Neuronal stem cell (in vitro differentiated cells): ENCODE measurements at places on chromosomes 5 and 9.

GRCh38 chr5:119341452-119342349 lies 14.1 kb upstream of the TNFAIP8 start:
- peaks cover 6% of the 10 kb centered on the region for H3K4me1 ChIP-seq
- no peak overlapping the region for H3K4me3 ChIP-seq
- no peak for DNase-seq
- no peaks in the 10 kb centered on the region for H3K27me3 ChIP-seq
- H3K36me3 ChIP-seq, result no peaks in the 10 kb centered on the region
- H3K27ac ChIP-seq, result no peak overlapping the region

GRCh38 chr9:33129251-33129885 lies 37.8 kb downstream of the B4GALT1 start:
- H3K27ac ChIP-seq, result no peak overlapping the region
- H3K4me3 ChIP-seq, result no peak overlapping the region
- H3K36me3 ChIP-seq, result peaks cover 12% of the 10 kb centered on the region
- peaks cover 2% of the 10 kb centered on the region for H3K4me1 ChIP-seq
- no peak for DNase-seq

DNA sequence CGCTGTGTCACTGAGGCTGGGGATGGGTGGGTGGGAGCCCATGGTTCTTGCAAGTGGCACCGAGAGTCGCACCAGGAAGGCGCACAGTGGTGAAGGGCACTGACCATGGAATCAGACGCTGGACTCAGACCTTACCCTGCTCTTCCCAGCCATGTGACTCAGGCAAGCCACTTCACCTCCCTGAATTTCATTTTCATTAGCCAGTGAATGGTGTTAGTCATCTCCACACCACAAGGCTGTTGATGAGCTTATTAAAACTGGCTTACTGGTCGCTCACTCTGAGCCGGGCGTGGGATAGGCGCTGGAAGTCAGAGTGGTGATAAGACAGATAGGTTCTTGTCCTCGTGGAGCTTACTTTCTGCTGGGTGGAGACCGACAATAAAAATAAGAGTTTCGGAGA lies 25.1 kb downstream of the FGF18 start:
- H3K4me3 ChIP-seq, result no peak overlapping the region
- no peaks in the 10 kb centered on the region for H3K4me1 ChIP-seq
- no peak for DNase-seq
- H3K27me3 ChIP-seq, result no peaks in the 10 kb centered on the region
- H3K36me3 ChIP-seq, result no peaks in the 10 kb centered on the region
- H3K27ac ChIP-seq, result no peak overlapping the region

- no peaks in the 10 kb centered on the region for H3K4me1 ChIP-seq
- no peak for DNase-seq
- H3K27me3 ChIP-seq, result no peaks in the 10 kb centered on the region
- H3K4me3 ChIP-seq, result no peak overlapping the region
- H3K36me3 ChIP-seq, result no peaks in the 10 kb centered on the region
These were observed 490.8 kb upstream of the ST8SIA4 start for GRCh38 chr5:101393795-101394450.

- no peak for DNase-seq
- no peaks in the 10 kb centered on the region for H3K27me3 ChIP-seq
- H3K4me3 ChIP-seq, result no peak overlapping the region
These were observed 59.3 kb upstream of the ZNF169 start for GRCh38 chr9:94199776-94200175.

GRCh38 chr9:134475011-134475790 lies 148.9 kb downstream of the RXRA start:
- DNase-seq, result no peak
- H3K4me3 ChIP-seq, result no peak overlapping the region
- no peak overlapping the region for H3K27ac ChIP-seq
- no peaks in the 10 kb centered on the region for H3K4me1 ChIP-seq
- H3K36me3 ChIP-seq, result no peaks in the 10 kb centered on the region

DNA sequence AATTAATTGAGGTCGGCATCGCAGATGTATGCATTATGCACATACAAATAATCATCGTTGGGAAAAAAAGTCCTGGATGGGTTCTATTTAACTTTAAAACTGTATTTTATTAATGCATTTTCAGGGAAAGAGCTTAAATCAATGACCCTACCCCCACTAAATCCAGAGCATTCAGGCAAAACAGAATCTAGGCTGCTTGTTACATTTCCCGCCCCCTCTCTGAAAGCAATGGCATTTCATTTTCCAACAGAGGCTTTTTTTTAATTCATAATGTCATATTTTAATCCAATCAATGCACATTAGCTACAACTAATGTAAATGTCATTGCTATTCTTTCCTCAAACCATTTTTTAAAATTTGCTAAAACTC lies 117.4 kb upstream of the GRIA1 start:
- DNase-seq, result no peak
- no peaks in the 10 kb centered on the region for H3K4me1 ChIP-seq
- no peaks in the 10 kb centered on the region for H3K36me3 ChIP-seq
- H3K4me3 ChIP-seq, result no peak overlapping the region
- no peaks in the 10 kb centered on the region for H3K27me3 ChIP-seq
- no peak overlapping the region for H3K27ac ChIP-seq

- peaks cover 6% of the 10 kb centered on the region for H3K4me1 ChIP-seq
- no peak overlapping the region for H3K27ac ChIP-seq
- no peak for DNase-seq
- no peaks in the 10 kb centered on the region for H3K36me3 ChIP-seq
These were observed 2.3 kb downstream of the CDKN2B-AS1 start for GRCh38 chr9:21996858-21997257.

- H3K4me3 ChIP-seq, result no peak overlapping the region
- H3K27me3 ChIP-seq, result no peaks in the 10 kb centered on the region
- peaks cover 2% of the 10 kb centered on the region for H3K4me1 ChIP-seq
- no peak overlapping the region for H3K27ac ChIP-seq
These were observed 32.4 kb upstream of the GAS1 start for GRCh38 chr9:86979657-86980056.

- no peak overlapping the region for H3K27ac ChIP-seq
- peaks cover 13% of the 10 kb centered on the region for H3K27me3 ChIP-seq
- H3K4me1 ChIP-seq, result peaks cover 1% of the 10 kb centered on the region
These were observed 16.1 kb upstream of the DRD1 start for GRCh38 chr5:175460126-175460525.

DNA sequence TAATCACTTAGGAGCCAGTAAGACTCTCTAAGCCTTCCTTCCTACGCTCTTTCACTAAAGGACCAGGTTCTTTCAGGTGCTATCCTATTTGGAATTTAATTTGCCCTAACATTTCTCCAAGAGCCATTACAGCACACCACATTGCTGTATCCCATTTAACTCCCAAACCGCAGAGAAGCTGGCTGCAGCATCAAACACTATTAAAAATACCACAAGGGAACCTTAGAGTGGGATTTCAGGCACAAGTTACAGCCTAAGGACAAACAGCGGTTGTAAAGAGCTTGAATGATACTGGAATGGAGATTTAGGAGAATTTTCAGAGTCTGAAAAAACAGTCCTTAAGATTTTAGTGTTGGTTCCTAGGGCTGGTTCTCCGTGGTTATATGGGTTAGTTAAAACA lies 566.4 kb downstream of the RAB3C start:
- no peak for DNase-seq
- H3K27me3 ChIP-seq, result no peaks in the 10 kb centered on the region
- no peaks in the 10 kb centered on the region for H3K36me3 ChIP-seq
- H3K27ac ChIP-seq, result no peak overlapping the region

DNA sequence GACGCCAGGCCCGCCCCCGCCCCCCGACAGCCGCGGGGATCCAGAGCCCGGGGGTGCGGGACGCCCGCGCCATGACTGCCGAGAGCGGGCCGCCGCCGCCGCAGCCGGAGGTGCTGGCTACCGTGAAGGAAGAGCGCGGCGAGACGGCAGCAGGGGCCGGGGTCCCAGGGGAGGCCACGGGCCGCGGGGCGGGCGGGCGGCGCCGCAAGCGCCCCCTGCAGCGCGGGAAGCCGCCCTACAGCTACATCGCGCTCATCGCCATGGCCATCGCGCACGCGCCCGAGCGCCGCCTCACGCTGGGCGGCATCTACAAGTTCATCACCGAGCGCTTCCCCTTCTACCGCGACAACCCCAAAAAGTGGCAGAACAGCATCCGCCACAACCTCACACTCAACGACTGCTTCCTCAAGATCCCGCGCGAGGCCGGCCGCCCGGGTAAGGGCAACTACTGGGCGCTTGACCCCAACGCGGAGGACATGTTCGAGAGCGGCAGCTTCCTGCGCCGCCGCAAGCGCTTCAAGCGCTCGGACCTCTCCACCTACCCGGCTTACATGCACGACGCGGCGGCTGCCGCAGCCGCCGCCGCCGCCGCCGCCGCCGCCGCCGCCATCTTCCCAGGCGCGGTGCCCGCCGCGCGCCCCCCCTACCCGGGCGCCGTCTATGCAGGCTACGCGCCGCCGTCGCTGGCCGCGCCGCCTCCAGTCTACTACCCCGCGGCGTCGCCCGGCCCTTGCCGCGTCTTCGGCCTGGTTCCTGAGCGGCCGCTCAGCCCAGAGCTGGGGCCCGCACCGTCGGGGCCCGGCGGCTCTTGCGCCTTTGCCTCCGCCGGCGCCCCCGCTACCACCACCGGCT lies 1.0 kb downstream of the FOXE1 start:
- DNase-seq, result peak; percentile 31
- H3K27me3 ChIP-seq, result peaks cover 68% of the 10 kb centered on the region
- no peaks in the 10 kb centered on the region for H3K36me3 ChIP-seq
- H3K27ac ChIP-seq, result no peak overlapping the region
- no peaks in the 10 kb centered on the region for H3K4me1 ChIP-seq
